Inflammatory macrophage (primary cell): ENCODE measurements at places on chromosomes 1 and 21.

DNA sequence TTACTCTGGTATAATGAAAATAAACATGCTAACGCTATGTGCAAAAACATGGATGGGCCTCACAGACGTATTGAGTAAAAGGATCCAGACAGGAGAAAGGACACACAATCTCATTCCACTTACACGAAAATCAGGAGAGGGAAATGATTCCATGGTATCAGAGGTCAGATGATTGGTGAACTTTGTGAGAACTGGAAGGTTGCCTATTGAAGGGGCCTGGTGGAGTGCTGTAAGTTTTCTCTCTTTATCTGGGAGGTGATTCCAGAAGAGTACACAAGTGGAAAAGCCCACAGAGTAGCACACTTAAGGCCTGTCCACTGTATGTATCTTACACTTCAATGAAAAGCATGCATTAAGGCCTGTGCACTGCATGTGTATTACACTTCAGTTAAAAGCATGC lies 9.6 kb downstream of the GSTM2 start:
- DNase-seq: no peak

- peak; percentile 74 for DNase-seq
Measured at GRCh38 chr1:167446966-167447365, 71.4 kb downstream of the CD247 start.

DNA sequence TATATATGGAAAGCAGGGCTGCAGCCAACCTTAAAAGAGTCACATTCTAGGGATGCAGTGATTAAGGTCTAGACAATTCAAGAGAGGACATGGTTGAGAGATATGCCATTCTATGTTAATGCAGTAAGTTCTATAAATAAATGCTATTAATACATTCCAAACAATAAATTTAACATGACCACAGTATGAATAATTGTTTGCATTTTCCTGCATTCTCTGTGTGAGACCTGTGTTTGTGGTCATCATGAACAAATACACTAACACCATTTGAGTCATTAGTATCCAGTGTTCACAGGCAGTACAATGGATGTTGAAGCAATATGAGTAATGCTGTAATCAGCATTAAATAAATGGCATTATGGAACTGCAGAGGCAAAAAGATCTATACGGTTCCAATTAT lies 5.5 kb upstream of the ZRANB2 start:
- no peak for DNase-seq

DNA sequence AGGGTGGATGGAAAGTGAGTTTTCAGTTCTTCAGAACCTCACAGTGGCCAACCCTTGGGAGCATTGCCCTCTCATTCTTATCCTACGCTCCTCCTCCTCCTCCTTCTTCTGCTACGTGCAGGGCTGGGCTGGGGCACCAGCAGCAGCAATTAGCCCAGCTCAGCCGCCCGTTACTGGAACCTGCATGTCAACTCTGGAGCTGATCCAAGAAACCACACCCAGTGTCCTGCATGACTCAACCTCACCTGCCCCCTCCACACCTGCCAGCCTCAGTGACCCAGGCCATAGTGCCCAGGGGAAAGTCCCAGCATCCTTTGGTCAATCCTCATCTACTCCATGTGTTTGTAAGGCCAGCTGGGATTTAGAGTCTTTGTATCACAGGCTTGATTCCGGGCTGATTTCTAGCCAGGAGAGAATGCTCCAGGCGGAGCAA lies 12.6 kb downstream of the ELF3 start:
- DNase-seq: no peak

DNA sequence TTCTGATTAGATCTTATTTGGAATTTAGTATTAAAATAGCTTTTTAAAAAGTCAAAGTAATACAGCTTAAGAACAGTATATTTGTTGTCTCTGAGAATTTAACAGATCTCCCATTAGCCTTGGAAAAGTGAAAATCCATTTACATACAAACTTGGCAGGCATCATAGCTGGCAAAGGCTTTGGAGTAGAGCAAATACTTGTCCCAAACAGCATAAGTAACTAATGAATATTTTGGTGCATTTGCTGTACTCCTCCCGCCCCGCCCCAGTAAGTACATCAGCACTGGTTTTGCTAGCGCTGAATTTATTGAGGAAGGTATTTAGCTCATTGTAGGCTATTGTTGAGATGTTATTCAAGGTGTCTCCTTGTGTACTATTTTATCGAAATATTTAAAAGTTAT lies 417.7 kb upstream of the KAZN start:
- no peak for DNase-seq

DNA sequence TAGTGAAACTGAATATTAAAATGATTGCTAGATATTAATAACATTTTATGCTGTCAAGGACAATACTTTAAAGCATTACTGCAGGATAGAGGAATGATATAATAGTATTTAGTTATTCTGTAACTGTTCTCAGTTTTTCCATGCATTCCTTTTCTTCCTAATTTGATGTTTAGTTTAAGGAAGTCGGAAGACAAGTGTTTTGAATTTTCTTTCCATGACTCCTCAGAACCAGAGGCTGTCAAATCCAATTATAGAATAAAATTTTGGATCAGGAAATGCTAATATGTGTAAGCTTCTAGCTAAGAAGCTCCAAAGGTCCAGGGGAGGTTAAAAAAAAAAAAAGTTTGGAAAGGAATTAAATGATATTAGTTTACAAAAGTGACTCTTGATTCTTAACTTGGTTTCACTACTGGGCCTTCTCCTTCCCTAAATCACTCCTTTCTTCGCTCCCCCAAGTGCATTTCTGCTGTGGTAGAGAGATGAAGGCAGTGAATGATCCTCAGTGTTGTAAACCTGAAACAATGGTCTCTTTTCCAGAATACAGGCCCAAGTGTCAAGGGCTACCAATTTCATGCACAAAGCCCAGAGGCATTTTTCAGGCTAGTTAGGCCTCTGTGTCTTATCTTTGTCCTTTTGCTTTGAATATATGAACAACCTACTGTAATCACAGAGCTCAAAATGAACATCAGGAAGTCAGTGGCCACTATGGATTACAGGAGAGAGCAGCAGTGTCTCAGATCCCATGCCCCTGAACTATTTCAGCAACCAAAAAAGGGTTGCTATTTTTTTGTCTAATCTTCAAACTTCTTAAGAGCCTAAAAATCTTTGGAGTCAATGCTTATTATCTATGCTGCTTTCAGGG lies 6.2 kb downstream of the ADSS2 start:
- DNase-seq: no peak
